Amniotic epithelial cell (primary cell): ENCODE measurements at places on chromosomes 7 and 10.
A peak's percentile ranks its signal among the peaks of the same experiment; 100 is the strongest.

GRCh38 chr10:43093423-43094076, 16.7 kb downstream of the RET start:
- no peak for DNase-seq

GRCh38 chr10:122044045-122044661, 55.2 kb downstream of the TACC2 start:
- DNase-seq = no peak

- no peak for DNase-seq
Measured at GRCh38 chr7:50742401-50742800, 40.3 kb downstream of the GRB10 start.

DNA sequence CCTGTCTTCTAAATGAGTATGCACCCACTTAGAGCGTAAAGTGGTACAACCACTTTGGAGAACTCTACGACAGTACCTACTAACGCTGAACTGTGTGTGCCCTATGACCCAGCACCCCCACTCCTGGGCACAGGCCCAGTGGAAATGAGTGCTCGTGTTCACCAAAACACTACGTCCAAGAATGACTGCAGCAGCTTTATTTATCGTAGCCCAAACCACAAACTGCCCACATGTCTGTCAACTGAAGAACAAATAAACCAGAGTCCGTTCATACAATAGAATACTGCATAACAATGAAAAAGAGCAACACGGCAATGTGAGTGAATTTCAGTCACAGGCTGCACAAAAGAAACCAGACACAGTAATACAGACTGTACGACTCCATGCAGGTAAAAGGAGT, 35.4 kb downstream of the TLL2 start:
- DNase-seq = peak; percentile 21

- peak; percentile 53 for DNase-seq
Measured at GRCh38 chr10:69801434-69802315, at the start of gene COL13A1. Gene COL13A1, plus strand, starts transcription at chr10:69801906. Its CDS starts 518 bp downstream, at chr10:69802424.

DNA sequence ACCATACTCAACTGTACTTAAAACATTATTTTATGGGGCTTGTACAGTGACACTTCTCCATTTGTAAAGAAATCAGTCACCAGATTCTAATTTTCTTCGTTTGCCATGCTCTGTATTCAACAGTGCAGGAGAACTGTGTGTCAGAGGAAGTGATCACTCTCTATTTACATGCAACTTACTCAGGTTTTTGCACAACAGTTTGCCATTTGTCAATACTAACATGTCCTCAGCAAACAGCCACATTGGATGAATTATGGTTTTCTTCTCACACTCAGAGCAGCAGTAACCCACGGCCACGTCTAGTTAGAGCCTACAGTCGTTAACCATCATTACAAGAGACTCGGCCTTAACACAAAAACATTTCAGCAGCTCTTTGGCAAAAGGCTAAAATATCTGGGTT, 69.2 kb upstream of the SP4 start:
- DNase-seq = no peak

DNA sequence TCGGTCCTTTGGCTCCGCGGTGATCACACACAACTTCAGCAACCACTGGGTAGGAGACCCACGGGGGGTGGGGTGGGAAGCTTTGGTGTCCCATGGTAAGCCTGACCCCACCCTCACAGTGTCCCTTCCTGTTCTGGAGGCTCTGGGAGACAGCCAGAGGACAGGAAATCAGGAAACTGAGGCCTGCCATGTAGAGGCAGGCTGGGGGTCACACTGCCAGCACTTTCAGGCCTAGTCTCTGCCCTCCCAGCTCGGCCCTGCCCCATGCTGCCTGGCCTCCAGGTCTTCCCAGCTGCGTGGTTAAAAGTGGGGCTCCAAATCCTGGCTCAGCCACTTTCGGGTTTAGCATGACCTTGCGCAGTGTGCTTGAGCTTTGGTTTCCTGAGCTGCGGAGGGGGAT, 10.9 kb downstream of the AQP1 start:
- DNase-seq = no peak

DNA sequence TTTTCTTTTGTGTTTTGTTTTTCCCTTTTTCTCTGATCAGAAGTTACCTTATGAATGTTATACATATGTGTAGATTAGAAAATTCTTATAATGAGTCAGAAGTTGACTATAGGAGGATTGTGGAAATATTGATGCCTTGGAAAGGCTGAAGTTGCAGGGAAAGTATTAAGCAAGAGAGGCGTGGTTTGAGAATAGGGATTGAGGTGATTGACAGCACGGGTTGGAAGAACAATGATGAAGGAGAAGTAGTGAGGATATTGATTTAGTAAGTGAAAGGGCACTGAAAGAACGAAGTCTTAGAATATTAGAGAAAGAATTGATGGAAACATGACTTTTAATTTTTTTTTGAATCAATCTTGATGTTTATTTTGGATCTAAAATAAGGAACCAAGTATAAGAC, 176.0 kb downstream of the EXOC4 start:
- no peak for DNase-seq

DNA sequence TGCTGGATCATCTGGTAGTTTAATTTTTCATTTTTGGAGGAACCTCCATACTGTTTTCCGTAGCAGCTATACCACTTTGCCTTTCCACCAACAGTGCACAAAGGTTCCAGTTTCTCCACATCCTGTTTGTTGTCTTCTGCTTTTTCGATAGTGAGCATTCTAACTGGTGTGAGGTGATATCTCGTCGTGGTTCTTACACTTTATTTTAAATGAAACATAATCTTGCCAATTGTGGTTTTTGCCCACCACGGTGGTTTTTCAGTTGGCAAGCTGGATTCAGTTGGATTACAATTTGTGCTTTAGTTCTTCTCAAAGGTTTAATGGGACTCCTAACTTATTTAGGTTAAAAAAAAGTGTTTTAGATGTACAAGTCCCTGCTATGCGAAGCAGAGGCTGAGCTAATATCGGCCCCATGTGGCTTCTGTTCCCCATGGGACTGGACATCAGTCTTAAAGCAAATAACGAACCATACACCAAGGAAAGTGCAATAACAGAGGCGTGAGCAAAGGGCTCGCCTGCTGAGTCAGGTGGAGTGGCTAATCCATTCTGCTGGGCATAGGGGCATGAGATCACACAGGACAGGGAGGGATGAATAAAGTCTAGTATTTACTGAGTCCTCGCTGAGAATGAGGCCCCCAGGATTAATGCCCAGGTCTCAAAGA, 153.6 kb downstream of the AOAH start:
- no peak for DNase-seq

DNA sequence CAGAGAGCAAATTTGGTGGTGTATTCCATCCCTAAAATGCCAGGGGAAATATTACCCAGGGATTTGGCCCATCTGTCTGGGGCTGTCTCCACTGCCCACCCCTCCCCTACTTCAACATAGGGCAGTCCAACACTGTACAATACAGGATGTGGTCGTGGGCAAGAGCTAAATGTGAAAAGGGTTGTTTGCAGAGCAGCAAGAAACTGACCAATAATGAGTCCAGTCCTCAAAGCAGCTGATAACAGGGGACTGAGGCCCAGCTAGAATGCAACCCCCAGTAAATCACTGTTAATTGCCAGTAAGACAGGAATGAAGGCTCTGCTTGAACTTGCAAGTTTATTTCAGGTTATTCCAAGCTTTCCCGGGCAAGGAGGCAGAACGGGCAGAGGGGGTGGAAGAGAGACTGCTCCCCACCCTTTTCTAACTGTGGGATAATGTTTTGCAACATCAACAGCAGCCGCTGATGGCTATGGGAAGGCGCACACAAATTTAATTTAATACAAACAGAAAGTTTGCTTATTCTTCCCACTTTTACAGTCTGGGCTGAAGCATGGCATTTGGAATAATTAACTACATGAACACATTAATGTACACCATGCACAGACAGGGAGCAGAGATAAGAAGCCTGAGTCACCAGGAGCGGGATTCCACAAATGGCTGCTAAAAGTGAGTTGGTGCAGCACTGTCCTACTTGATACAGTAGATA, 36.8 kb downstream of the AFAP1L2 start:
- DNase-seq = peak; percentile 79

GRCh38 chr7:115363916-115364315, 442.0 kb downstream of the MDFIC start:
- DNase-seq = peak; percentile 7

- no peak for DNase-seq
Measured at GRCh38 chr7:117716707-117717299, 156.4 kb downstream of the CTTNBP2 start.

DNA sequence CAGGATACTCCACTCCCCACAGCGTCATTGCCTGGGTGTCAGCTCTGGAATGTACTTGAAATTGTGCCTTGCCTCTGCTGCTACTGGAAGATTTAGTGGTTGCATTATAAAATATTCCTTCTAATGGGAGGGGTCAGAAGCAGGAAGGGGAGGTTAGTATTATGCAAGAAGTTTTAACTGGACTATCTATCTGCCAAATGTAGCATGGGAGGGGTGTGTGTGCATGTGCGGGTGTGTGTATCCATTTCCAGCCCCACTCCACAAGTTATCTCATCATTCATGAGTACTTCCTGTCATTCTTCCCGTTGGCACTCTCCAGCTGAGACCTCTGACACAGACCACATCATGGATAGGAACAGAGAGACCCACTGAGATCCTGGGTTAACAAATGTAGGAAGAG, 13.4 kb downstream of the MBL2 start:
- peak; percentile 41 for DNase-seq

DNA sequence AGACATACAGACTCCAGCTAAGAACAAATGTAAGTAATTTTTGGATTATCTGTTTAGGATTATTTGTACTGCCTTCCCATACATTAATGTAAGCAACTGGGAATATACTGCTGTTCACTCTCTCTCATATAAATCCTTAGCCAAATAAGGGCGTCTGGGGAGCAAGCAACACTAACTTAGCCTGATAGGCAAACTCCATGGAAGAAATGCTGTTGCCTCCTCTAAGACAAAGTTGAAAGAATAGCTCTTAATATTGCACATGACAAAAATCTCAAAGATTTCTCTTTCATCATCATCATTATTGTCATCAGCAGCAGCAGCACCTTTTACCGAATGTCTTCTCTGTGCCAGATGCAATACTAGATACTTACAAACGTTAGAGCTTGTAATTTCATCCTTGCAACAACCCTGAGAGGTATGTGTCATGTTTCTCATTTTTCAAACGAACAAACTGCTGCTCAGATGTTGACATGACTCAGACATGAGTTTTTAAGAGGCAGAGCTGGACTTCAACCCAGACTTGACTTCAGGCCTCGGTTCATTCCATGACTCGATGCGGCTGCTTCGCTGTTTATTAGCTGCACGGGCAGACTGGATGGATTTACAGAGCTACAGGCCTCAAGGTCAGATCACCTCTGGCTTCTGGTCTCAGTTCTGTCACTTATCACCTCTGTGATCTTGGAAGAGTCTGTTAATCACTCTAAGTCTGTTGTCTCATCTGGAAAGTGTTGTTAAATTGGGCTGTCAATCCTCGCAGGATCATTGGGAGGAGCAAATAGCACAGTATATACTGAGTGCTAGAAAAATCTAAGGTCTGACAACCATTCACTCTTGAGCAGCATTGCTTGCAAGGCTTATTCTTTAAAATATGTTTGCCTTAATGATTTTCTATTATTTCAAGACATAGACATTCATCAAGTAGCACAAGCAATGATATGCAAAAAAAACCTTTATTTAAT, 126.3 kb upstream of the CELF2 start:
- DNase-seq = peak; percentile 96

GRCh38 chr10:118501171-118501570, 94.3 kb downstream of the PRLHR start:
- DNase-seq = no peak

- peak; percentile 85 for DNase-seq
Measured at GRCh38 chr10:23314835-23315239, 29.8 kb downstream of the C10orf67 start.

DNA sequence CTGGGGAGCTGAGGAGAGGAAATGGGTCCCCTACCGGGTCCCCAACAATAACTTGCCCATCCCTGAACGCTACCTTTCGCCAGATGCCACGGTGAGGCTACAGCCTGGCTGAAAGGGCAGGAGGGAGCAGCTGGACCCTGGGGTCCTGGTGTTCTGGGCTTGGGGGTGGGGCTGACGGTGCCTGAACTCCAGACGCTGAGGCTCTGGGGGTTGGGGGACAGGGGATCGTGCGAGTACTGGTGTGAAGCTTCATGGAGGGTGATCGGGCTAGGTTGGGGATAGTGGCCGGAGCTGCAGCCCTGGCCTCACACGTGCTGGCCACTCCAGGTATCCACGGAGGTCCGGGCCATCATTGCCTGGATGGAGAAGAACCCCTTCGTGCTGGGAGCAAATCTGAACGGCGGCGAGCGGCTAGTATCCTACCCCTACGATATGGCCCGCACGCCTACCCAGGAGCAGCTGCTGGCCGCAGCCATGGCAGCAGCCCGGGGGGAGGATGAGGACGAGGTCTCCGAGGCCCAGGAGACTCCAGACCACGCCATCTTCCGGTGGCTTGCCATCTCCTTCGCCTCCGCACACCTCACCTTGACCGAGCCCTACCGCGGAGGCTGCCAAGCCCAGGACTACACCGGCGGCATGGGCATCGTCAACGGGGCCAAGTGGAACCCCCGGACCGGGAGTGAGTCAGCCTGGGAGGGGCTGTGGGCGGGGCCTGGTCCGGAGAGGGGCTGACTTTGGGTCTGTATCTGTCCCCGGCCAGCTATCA, 8.3 kb downstream of the AEBP1 start:
- no peak for DNase-seq

GRCh38 chr10:2910656-2911055, 156.7 kb upstream of the PFKP start:
- no peak for DNase-seq

GRCh38 chr7:75866114-75866488, 12.7 kb upstream of the RHBDD2 start:
- peak; percentile 43 for DNase-seq

DNA sequence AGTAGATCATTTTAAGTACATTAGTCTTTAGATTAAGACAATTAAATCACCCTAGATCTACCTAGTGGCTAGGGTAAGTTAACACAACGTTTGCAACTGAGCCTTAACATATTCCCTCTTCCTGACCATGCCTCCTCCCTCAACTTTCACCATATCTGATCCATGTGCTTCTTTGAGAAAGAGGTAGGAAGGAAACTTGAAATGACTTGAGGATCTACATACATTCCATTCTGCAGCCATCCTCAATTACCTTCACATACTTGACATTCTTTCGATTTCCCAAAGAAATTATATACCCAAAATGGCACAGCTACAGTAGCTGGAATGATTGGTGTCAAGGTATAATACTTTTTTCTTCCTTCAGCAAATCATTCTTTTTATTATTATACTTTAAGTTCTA, 12.9 kb upstream of the SEPTIN7 start:
- no peak for DNase-seq

- no peak for DNase-seq
Measured at GRCh38 chr10:91691981-91692380, 59.1 kb upstream of the PPP1R3C start.

DNA sequence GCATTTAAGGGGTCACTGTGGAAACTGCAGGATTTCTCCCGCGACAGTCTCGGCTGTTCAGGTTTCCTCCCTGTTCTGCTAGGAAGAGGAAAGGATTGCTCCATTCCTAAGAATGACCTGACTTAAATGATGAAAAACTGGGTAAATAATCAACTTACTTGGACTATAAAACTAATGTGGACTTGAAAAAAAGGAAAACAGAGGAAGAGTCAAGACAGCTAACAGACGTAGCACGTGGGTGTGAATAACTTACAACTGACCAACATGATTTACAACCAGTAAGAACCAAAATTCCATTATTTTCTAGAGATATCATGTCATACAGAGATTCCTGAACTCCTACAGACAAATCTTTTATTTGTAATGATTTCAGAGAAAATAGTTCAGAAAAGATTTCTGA, 93.8 kb downstream of the ADAM12 start:
- peak; percentile 42 for DNase-seq

GRCh38 chr10:13016886-13017285, 15.4 kb upstream of the CCDC3 start:
- DNase-seq = no peak

GRCh38 chr10:103758294-103758681, 97.1 kb downstream of the SH3PXD2A start:
- peak; percentile 46 for DNase-seq

GRCh38 chr7:6158424-6159096, 113.9 kb downstream of the CYTH3 start:
- DNase-seq = no peak
